ENCODE measurements at places on chromosomes 1 and 21.

- peak; percentile 77 for DNase-seq
Measured at GRCh38 chr1:18913065-18913835, 10.9 kb upstream of the ALDH4A1 start.

DNA sequence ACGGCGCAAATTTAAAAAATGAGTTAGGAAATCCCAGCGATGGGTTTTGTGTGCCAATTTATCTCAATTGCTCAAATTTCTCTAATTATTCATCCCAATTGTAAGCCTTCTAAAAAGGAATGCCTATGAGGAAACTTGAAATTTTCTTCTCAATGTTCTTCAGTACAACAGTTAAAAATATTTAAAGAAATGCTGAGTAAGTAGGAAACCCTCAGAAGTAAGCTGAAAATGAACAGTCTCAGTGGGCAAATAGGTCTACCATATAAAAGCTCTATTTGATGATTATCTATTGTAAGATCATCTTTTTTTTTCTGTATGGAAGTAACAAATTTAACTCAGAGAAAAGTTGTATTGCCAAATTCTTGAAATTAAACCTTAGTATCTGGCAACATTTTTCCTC, 1.7 kb upstream of the USP25 start:
- DNase-seq = no peak

- peak; percentile 69 for DNase-seq
Measured at GRCh38 chr1:83545066-83545862, 453.7 kb downstream of the TTLL7 start.

DNA sequence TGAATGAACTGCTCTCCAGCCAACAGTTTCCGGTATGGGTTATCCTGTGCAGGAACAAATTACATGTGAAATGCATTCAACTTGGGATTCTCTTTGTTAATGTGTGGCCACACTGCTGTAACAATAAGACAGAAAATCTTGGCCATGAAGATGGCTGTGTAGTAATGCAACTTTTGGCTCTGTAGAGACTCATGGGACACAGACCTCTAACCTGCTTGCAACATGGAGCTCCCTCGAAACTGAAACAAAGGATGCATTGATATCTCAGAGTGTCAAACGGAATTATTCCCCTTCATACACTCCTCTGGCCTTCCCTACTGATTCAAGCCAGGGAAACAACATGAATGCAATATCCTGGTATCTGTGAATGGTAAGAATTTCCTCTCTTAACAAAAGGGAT, 559.3 kb upstream of the ZRANB2 start:
- DNase-seq = no peak

GRCh38 chr1:221709854-221710253, 32.0 kb downstream of the DUSP10 start:
- DNase-seq = no peak

DNA sequence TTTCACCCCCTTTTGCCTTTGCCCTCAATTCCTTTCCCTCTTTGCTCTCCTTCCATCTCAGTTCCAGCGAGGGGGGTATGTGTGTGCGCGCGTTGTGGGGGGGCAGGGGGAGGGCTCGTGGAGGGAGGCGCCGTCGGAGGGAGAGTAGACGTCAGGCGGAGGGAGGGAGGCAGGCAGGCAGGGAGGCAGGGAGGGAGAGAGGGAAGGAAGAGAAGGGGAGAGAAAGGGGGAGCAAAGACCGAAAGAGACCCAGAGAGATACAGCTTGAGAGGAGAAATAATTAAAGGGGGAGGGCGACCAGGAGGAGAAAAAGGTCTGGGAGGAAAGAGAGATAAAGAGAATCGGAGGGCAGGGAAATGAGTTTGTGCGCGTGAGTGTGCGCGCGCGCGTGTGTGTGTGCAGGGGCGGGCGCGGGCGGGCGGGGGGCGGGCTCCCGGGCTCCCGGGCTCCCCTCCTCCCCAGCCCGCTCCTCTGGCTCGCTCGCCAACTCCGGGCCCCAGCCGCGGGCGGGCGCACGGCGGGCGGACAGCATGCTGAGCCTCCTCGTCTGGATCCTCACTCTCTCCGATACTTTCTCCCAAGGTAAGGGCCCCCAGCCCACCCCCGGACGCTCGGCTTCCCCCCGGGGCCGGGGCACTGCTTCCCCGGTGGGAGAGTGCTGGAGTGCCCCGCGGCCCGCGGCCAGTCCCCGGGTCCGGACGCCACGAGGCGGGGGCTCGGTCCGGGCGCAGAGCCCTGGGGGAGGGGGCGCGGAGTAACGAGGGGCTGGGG, at the start of gene KIRREL1:
TSS of gene KIRREL1 (plus strand) at position 499 of the 771 bp plus-strand sequence. CDS start at position 531, 32 bp downstream.
- DNase-seq = peak; percentile 76

DNA sequence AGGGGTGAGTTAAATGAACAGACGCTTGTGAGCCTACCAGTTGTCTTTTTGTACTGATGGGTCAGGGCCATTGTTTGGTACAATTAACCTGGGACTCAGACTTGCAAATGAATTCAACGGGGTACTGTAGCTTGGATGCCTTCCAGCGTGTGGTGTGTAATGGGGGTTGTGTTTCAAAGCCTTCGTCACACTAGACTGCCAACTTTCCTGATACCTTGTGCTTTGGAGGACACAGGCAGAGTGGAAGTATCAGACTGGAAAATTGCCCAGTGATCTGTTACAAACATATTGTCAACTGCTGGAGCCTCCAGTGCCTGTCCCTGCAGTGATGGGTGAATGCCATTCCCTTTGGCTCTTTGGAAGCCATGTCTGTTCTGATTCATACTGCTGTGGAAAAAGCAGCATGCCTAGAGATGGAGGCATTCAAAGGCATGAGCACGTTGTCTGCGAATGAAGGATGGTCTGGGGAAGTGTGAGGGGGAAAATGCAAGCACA, 384.5 kb downstream of the LMX1A start:
- DNase-seq = no peak
